ENCODE measurements at places on chromosomes 12 and 14. TPM values are rescaled to one million over a fixed set of nuclear protein-coding genes. Genes with fewer than 3 reads are reported as not detected.

DNA sequence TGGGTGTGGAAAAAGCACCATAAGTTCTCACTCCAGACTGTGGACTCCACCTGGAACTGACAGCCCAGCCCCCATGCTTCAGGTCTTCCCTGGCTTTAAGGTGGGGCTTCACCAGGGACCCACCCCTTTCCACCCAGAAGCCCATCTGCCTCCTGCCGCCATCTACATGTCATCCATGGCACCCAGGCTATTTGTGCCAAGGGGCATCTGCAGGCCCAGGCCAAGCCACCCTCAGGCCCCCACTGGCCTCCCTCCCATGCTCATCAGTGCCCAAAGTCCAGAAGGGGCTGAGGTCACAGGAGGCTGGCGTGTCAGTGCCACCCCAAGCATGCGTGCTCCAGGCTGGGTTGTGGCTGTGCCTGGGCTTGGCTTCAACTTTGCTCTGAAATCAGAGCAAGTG lies 212.2 kb upstream of the DIO3 start:
- DNase-seq = no peak

DNA sequence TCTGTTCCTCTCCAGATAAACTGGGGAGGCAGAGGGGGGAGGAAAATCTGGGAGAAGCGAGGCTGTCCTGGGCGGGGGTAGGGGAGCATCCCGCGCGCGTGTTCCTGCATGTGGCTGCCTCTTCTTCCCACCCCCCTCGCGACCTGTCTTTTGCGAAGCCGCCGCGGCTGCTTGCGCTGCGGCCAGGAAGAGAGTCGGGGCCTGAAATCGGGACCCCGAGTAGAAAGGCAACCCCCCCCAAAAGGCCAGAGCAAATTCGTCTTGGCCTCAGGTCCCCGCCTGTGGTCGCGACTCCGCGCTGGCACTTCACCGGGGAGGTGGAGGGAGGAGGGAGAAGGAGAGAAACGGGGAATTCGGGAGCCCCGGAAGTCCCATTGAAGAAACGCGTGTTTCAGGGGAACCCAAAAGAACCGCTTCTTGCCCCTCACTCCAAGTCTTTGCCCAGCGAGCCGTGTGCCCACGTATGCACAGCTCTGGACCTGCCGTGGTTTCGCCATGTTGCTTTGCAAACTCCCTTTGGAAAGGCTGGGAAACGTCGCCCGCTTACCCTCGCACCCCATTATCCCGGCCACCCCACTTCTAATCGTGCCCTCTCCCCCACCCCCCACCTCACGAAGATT lies 944 bp downstream of the CCND2 start:
- DNase-seq = no peak

DNA sequence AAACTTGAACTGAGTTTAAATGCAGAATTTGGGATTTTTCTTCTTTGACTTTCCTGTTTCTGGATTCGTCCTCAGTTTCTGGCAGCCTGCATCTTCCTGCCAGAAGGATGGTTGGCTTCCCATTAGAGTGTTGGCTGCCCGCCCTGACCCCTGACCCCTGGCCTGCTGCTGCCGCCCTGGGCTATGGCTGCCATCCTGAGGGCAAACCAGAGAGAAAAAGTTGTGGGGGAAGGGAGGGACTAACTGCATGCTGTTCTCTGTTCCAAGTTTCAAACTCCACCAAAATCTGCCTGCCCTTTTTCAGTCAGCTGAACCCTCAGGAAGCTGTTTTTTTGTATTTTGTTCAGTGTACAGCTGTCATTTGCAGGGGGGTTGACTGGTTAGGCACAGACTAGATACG lies 48.4 kb downstream of the FNTB start:
- DNase-seq = no peak

- no peak for DNase-seq
Measured at GRCh38 chr14:37170993-37171392, 1.4 kb downstream of the SLC25A21 start.

DNA sequence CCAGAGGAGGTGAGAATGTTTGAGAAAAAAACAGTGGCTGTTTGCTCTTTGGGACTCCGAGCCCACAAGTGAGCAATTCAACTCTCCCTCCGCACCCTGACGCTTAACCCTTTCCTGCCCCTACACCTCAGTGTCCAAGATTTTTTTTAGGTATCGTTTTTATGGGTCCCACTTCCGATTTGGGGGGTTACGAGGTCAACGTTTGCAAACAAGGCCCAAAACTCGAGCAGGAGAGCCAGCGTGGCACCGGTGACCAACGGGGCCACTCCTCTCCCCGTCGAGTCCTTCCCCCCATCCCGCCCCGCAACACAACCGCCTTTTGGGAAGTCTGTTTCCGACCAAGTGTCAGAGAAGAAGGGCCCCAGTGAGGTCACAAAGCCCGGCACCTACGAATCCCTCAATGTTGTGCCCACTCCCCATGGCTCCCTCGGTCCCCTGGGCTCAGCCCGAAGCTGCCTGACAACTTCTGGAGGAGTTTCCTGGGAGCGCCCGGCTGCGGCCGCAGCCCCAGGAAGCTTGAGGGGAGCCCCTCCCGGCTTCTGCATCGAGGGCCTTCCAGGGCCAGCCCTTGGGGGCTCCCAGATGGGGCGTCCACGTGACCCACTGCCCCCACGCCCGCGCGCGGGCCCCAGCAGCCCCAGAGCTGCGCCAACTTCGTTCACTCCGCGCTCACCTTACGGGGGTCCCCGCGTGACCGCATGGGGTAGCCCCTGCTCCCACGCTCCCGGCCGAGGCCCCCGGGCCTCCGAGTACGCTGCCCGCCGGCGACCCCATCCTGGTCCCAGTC lies 1.2 kb downstream of the CDK2AP1 start:
- peak; percentile 33 for DNase-seq

KLRC4 gene
- total RNA-seq = not detected

- DNase-seq = no peak
Measured at GRCh38 chr12:124776125-124776513, 87.5 kb downstream of the SCARB1 start.

GRCh38 chr14:22320362-22320750 lies 268.7 kb downstream of the DAD1 start:
- no peak for DNase-seq

- DNase-seq = no peak
Measured at GRCh38 chr14:102015045-102015685, 50.8 kb downstream of the DYNC1H1 start.

RNASE1 gene
- total RNA-seq = not detected

GRCh38 chr12:88237954-88238353 lies 95.8 kb downstream of the TMTC3 start:
- DNase-seq = no peak

GRCh38 chr14:81219759-81220579 lies 790 bp downstream of the GTF2A1 start:
- DNase-seq = peak; percentile 42

DNA sequence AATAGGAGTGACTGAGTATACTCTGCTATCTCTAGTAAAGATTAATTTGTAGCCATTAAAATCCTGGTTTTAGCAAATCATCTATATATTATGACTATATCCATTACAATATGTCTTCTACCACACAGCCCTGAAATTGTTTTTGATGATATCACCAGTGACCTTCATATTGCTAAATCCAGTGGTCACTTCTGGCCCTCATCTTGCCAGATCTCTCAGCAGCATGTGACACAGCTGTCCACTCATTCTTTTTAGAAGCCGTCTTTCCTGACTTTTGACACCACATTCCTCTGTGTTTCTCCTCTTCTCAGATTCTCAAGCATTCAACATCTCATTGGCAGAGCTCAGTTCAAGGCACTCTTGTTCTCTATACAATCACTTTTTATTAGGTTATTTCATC lies 54.9 kb downstream of the CPNE8 start:
- no peak for DNase-seq

DNA sequence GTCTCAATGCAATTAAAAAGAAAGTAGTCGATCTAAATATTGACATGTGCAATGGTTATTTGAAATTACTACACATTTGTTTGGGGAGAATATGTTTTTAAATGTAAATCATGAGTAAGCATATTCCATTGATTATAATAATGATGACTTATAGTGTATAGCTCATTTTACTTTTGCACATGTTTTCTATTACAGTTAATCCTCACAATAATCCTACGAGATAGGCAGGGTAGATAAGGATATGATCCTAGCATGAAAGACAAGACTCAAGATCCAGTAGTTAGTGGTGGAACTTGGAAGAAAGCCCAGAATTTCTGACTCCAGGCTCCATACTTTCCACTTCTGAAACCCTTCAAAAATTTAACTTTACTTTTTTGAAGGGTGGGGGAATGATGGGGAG lies 94.0 kb downstream of the NAV3 start:
- DNase-seq = peak; percentile 88

DNA sequence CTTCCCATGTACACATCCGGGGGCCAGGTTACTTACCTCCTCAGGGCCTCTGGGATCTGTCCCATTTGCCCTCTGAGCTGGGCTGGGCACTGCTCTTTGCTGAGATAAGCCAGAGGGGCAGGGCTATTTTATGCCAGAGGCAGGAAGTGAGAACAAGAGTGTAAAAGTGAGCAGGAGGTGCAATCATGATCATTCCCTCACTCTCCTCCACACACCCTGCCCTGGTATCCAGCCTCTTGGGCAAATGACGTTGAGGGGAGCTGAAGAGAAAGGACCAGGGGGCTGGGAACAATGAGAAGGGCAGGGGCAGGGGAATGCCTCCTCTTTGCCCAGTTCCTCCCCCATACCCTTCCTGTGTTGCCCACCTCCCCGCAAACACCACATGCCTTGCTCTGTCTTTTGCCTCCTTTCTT lies 4.2 kb downstream of the LPAR5 start:
- no peak for DNase-seq

DNA sequence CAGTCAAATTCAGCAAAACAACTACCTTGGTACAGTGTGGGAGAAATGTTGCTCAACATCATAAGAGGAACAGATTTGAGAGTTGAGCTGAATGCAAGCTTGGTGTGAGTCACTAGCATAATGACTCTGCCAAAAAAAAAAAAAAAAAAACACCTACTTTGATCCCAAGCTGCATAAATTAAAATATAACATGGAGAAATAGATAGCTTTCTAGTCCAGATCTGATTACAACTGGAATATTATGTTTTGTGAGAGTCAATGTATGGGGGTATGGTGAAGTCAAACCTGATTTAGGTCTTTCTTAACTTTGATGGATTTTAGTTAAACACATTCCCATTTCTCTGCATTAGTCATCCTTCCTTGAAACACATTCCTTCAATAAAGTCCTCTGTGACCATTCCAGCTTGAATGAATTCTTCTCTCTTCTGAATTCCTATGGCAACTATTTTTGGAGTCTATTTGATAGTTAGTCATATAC lies 188.1 kb downstream of the SLC5A8 start:
- peak; percentile 59 for DNase-seq

- no peak for DNase-seq
Measured at GRCh38 chr12:64258576-64258975, 36.5 kb upstream of the KICS2 start.

GRCh38 chr14:64502456-64502855 lies 1.2 kb downstream of the ZBTB25 start:
- no peak for DNase-seq

SLC5A8 gene
- not detected for total RNA-seq

- DNase-seq = no peak
Measured at GRCh38 chr14:71395151-71395604, 487.9 kb downstream of the PCNX1 start.

GRCh38 chr14:27608377-27608776 lies 1010.5 kb upstream of the NOVA1 start:
- DNase-seq = no peak

DNA sequence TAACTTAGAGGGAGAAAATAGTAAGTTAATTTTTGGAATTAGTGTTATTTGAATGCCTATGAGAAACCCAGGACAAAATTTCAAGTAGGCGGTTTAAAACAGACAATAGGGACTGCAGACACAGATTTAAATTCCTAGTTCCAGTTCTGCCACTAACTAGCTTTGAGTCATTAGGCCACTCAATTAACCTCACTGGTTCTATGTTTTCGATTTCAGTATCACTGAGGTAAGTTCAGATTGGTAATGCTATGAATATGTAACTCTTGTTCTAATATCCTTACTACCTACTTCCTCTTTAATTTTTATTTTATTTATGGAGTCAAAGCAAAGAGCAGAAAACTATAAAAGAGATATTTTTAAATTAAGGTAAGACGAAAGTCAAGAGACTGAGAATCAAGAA lies 52.6 kb downstream of the GALC start:
- DNase-seq = no peak

DNA sequence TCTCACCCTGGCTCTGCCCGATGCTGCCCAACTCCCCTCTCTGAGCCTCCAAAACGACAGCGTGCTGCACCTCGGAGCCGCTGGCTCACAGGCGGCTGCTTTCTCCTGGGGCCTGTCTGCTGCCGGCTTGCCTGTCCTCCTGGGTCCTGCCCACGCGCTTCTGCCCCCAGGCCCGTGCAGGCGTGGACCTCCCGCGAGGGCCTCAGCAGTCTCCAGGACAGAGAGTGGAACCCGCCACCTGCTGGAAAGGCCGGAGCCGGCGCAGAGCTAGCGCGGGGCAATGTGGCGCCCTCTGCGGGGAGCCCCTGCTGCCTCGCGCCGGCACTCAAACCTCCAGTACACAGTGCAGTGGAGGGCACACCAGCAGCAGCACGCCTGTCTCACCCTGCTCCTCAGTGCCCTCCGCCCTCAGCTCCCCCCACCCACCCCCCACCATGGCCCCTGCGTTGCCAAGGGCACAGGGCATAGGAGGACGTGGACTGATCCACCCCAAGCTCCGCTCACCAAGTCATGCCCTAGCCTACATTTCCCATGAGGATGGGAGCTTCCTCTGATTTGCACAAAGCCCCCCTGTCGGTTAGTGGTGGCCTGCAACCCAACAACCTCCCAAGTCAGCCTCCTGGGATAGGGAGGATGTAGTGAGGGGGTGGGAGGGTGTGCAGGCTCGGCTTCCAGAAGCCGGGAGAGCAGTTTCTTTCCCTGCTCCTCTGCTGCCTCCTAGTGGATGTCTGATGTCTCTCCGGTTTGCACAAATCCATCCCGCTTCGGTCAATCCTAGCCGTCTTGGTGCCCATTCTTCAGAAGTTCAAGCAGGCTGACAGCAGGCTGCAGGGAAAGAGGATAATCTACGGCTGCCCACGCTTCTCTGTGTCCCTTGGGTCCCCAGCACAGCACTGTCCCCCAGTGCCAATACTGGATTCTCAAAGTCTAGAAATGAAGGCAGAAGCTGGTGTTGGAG lies 25.2 kb downstream of the KRT8 start:
- DNase-seq = peak; percentile 94

SLC22A17 gene
- 23.0 TPM for total RNA-seq

All from A673 (cell line).